ENCODE measurements at places on chromosomes 11 and 22.

DNA sequence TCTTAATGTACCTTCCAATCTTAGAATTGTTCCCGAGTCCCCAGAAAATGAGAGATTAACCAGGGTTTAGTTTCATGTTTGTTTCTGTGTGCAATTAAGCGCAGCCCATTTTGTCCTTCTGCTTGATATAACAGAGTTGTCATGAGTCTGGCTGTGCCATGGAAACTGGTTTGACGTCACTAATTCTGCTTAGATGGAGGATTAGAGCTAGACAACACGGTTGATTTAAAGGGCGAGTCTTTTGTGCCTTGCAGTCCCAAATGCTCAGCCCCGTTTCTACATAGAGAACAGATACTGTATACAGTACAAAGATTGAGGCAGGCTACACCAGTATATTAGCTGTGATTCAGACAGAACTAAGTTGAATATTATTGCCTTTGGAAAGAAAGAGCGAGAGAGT lies 45.5 kb upstream of the ALKBH3 start:
- no peak for DNase-seq

- no peak for DNase-seq
These were observed 12.3 kb downstream of the EIF4ENIF1 start for GRCh38 chr22:31477329-31477728.

DNA sequence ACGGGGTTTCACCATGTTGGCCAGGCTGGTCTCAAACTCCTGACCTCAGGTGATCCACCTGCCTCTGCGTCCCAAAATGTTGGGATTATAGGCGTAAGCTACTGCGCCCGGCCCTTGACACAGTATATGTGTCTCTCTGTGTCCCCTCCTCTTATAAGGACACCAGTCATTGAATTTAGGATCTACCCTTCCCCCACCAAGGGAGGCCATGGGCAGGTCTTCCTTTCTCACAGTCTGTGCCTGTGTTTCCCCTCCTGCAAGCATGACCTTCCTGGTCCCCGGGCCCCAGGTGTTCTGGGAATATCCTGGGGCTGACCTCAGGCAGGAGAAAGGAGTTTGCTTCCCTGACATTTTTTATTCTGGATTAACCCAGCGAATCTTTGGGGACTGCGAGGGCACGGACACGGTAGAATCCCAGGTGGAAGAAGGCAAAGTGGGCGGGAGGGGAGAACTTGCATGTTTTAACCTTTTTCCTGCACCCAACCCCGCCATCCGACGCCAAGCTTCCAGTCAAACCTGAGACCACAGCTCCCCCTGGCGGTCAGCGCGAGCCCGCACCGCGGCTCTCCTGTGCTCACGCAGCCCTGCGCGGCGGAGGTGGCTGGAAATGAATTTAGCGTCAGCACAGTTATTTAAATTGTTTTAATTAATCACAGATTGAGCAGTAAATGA lies 42.1 kb upstream of the ISX start:
- peak; percentile 70 for DNase-seq

GRCh38 chr22:27108425-27109114 lies 451.2 kb downstream of the MIAT start:
- DNase-seq: no peak

GRCh38 chr22:38964989-38965388 lies 7.6 kb downstream of the APOBEC3A start:
- DNase-seq: no peak

- DNase-seq: no peak
These were observed 1110.5 kb downstream of the TBC1D22A start for GRCh38 chr22:47872761-47873535.

DNA sequence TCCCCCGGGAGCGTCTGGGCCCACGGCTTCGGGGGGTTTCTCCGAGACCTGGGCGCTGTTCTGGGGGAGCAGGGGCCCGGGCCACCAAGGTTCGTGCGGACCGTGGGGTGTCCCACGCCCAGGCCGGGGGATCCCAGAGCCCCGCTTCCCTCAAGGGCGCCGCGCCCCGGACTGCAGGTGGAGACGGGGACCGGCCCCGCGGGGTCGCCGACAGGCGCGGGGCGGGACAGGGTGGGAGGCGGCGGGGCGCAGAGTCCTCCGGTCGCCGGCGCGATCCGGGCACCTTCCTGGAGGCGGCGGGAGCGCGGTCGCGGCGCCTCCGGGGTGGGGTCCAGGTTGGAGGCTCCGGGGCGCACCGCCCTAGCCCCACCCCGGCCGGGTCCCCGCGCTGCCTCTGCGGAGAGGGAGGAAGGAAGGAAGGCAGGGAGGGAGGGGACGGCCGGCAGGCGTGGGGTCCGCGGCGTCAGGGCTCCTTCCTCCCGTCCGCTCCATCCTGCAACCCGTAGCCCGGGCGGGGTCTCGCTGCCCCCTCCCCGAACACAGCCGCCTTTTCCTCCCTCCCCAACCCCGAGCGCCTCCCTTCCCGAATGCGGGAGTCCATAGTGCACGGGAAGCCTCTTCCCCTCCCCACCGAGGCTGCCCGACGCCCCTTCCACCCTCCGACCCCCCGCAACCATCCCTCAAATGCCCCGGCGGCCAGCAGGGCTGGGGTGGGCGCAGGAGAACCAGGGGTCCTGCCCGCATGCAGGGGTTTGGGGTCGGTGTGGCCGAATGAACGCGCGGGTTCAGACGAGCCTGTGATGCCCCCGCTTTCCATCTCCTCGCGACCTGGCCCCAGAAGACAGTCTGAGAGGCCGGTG lies 4.3 kb upstream of the ZBED4 start:
- no peak for DNase-seq

DNA sequence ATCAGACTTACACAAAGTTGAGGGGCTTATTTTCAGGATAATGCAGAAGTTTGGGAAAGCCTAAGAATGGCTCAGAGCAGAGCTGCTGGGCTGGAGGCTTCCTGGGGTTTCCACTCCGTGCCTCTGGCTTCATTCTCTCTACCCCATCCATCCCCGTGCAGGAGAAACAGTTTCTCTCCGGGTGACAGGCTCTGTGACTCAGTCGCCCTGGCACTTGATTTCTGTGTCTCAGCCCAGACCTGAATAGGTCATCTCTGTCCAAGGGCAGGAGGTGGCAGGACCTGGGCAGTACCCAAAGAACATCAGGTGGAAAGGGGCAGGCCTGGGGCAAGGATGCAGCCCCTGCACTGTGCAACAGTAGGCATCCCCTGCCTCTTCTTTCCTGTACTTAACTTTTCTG lies 38.4 kb upstream of the RTL6 start:
- no peak for DNase-seq

GRCh38 chr11:33103836-33104235 lies 57.4 kb downstream of the CSTF3 start:
- DNase-seq: no peak

DNA sequence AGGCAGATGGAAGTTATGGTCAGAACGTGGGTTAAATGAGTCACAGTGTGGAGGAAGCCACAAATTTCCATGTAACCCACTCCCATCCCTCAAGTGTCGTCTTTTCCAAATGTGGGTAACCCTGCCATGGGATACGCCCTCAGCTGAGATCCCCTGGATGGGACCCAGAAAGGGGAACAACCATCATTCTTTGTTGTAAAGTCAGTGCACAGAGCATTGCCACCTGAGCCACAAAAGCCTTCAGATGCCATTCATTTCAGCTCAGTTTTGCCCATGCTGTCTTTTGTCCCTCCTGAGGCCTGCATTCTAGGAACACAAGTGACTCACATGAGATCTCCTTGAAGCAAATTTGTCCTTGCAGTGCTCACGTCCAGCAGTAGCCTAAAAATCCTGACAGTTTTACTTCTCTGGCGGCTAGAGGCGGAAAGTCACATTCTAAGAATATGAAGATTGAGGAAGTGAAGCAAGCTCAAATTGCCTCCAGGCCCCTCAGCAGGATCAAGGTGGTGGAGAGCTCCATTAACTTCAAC lies 30.6 kb downstream of the MMP13 start:
- no peak for DNase-seq

DNA sequence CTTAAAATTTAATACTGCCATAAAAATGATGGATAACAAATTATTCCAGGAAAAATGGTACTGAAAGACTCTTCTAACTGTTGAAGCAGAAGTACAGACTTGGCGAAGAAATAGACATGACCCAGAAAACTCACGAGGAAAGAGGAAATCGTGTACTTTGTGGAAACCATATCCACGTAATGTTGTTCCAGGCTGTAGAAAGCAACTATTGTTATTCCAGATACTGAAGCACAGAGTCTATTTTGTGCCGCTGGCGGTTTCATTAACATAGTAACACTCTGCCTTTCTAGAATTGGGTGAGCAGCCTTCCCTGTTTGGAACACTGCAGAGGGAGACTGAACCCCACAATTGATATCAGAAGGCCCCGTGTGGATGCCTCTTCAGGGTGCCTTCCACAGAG lies 310.6 kb downstream of the TBC1D22A start:
- no peak for DNase-seq

GRCh38 chr22:29353286-29353685 lies 35.1 kb downstream of the AP1B1 start:
- no peak for DNase-seq

- DNase-seq: no peak
These were observed 24.1 kb upstream of the GAL start for GRCh38 chr11:68660066-68660810.

GRCh38 chr11:112172362-112172994 lies 2.8 kb upstream of the BCO2 start:
- peak; percentile 51 for DNase-seq
